Cardiac septum (tissue), 1 donor: ENCODE measurements at places on chromosomes 5 and 9. TPM values are rescaled to one million over a fixed set of nuclear protein-coding genes. Genes with fewer than 3 reads are reported as not detected.

DNA sequence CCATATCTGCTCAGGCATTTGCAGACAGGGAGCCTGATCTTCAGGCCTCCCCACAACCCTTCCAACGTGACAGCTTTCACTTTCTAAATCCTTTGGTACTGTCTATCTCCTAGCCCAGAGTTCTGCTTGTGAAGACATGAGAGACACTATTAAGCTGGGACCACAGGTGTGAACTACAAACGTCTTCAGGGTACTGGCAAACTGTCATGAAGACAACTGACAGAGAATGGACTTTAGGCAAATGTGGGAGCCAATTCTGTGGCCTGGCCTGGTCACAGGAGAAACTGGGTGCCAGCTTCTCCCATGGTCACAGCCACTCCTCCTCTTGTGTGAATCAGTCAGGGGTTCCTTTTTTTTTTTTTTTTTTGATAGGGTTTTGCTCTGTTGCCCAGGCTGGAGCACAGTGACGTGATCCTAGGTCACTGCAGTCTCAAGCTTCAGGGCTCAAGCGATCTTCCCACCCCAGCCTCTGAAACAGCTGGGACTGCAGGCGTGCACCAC lies 10.4 kb downstream of the TRIM14 start:
- no peak for DNase-seq

- DNase-seq: no peak
Measured at GRCh38 chr9:19269582-19269981, 39.1 kb downstream of the DENND4C start.

Gene GABRA6
- not detected for total RNA-seq

GRCh38 chr5:170508660-170509347 lies 5.0 kb downstream of the KCNIP1 start:
- no peak for DNase-seq

GRCh38 chr5:83077662-83078261 lies 415 bp downstream of the XRCC4 start:
- DNase-seq: no peak

- DNase-seq: no peak
Measured at GRCh38 chr5:168601972-168602371, 22.8 kb upstream of the PANK3 start.

Gene GHR
- total RNA-seq: 10.4 TPM

DNA sequence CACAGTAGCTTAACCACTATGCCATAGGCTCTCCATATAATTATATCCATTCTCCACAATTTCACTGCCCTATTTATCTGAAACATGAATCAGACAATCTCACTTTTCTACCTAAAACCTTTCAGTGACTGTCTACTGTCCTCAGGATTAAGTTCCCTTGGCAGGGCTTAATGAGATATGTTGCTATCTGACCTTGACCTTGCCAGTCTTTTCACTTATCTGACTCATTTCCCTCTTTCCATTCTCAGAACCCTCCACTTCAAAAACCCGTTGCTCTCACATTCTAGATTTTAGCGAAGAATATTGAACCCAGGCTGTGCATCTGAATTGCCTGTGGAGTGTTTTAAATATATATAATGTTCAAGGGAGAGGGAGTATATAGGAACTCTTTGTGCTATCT lies 452.1 kb upstream of the MPDZ start:
- no peak for DNase-seq

GRCh38 chr5:82821846-82822633 lies 255.2 kb downstream of the TMEM167A start:
- no peak for DNase-seq

Gene F2RL2
- 3.4 TPM for total RNA-seq

DNA sequence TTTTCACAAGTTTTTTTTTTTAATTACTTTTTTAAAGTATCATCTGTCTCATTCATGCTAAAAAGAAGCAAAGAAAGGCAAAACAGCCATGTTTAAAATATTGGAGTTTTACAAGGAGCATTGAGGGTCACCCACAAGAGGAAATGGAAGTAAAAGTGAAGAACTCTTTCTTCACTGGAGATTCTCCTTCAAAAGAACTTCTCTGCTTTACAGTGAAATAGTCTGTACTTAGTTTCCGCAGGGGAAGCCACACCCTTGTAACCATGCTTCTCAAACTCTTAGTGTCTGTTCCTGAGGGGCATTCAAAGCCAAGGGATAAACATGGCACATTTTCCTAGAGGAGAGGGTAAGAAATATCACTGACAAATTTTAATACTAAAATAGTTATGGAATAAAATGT lies 8.6 kb downstream of the C9orf72 start:
- no peak for DNase-seq

Gene C5orf22
- 24.2 TPM for total RNA-seq

Gene FAM153A
- 9.3 TPM for total RNA-seq

Gene PCDHGA10
- 11.0 TPM for total RNA-seq

GRCh38 chr9:122320413-122320881 lies 50.4 kb upstream of the PTGS1 start:
- DNase-seq: no peak

DNA sequence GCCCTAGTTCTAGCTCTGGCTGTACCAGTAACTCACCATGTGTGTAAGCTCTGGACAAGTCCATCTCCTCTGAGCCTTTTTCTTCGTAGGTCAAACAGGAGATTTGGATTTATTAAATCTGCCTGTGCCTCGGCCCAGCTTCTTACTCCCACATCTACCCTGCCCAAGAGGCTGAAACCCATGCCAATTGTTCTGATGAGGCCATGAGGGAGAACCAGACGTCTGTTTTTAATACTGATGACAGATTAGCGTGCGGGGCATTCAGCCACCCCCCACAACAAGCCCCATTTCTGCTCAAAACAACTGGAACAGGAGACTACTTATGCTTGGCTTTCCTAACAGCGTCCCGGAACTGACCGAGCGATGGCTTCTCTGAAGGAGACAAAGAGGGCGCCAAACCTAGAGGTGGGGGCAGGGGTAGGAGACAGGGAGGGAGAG lies 81.2 kb upstream of the TRIM32 start:
- no peak for DNase-seq

Gene TEX48
- total RNA-seq: not detected

GRCh38 chr5:103466495-103466894 lies 96.1 kb downstream of the NUDT12 start:
- DNase-seq: no peak

Gene PBX3
- total RNA-seq: 56.2 TPM

Gene CCDC152
- 1.0 TPM for total RNA-seq
